IMR-90 (cell line): ENCODE measurements at places on chromosomes 4 and X. TPM values are rescaled to one million over a fixed set of nuclear protein-coding genes. Genes with fewer than 3 reads are reported as not detected.

CT45A10 gene
- total RNA-seq = not detected in 2 replicates

GAGE13 gene
- not detected in 2 replicates for total RNA-seq

RASGEF1B gene
- total RNA-seq = 0.28 and 0.36 TPM in 2 replicates

PPARGC1A gene
- under 0.01 TPM in 2 replicates for total RNA-seq

NR3C2 gene
- 1.9 and 2.3 TPM in 2 replicates for total RNA-seq

BRS3 gene
- not detected in 2 replicates for total RNA-seq

TAF1 gene
- 25.5 and 36.1 TPM in 2 replicates for total RNA-seq

STARD8 gene
- 1.6 and 1.7 TPM in 2 replicates for total RNA-seq

EFHC2 gene
- 0.18 and 0.28 TPM in 2 replicates for total RNA-seq

ARX gene
- not detected in 2 replicates for total RNA-seq

ANK2 gene
- total RNA-seq = 5.3 and 6.6 TPM in 2 replicates

SSX2B gene
- not detected in 2 replicates for total RNA-seq

- no peak for DNase-seq
Observed at GRCh38 chr4:186642530-186642929, 81.1 kb downstream of the FAT1 start.

DNA sequence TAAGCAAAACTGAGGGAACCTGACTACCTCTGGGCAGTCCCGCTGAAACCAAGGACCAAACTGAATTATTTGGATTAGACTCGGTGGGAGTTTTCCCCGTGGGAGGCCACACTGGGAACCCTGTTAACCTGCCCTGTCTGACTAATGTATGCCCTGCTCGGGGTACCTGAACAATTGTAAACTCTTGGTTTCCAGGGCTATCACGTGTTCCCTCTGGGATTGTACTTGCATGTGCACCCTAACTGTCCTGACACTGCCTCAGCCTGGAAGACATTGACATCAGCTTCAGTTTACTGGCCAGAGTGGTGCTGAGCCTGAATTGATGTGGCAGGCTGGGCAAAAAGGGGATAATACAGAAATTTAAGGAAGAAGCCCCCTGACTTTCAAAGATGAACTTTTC is 20.1 kb upstream of the ZNF41 start:
- no peak for DNase-seq

DNA sequence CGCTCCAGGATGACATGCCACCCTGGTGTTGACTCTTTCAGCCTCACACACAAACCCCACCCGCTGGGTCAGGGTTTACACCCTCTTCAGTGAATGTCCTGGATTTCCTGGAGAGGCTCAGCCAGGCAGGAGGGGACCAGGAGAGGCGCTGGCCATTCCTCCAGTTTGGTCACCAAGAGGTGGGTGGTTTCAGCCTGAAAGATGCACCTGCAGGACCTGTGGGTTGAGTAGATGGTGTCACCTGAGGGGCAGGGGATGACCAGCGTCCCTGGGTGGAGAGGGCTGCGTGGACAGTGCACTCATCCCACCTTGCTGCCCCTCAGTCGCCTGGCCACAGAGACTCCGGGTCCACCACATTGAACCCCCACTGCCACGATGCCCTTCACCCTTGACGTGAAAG is 179.7 kb downstream of the ASMT start:
- no peak for DNase-seq

DNA sequence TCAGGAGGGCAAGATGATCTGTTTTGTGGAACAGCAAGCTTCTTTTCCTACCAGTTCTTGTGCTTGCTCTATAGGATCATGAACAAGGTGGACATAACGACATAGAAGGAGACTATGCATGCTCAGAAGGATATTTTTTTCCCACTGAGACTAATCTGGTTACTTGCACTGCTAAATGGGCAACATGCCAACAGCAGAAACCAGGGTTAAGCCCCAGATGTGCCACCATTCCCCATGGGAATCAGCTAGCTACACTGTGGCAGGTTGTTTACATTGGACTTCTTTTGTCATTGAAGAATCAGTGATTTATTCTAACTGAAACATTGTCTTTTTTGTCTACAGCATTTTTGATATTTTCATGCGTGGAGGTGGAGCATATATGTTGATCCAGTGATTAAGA is 165.6 kb downstream of the C4orf33 start:
- no peak for DNase-seq

DNA sequence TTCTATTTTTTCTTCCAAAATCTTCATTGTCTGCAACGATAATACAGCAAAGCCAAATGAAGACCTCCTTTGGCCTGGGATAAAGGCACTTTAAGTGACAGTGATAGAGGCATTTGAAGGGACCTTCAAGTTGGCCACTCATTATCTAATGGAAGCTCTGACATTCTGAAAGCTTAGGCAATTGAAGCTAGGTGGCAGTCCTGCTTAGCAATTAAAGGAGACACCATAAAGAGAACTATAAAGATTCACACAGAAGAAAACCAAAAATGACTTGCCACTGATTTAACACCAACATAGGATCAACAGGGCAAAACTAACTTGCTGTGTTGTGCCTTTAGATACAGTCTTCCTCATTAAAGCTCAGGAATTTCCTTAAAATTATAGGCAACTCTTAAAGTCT is 103.3 kb upstream of the TSPAN7 start:
- DNase-seq = no peak

GRCh38 chr4:98466868-98467599 is 191.4 kb downstream of the TSPAN5 start:
- DNase-seq = peak; percentile 57

DNA sequence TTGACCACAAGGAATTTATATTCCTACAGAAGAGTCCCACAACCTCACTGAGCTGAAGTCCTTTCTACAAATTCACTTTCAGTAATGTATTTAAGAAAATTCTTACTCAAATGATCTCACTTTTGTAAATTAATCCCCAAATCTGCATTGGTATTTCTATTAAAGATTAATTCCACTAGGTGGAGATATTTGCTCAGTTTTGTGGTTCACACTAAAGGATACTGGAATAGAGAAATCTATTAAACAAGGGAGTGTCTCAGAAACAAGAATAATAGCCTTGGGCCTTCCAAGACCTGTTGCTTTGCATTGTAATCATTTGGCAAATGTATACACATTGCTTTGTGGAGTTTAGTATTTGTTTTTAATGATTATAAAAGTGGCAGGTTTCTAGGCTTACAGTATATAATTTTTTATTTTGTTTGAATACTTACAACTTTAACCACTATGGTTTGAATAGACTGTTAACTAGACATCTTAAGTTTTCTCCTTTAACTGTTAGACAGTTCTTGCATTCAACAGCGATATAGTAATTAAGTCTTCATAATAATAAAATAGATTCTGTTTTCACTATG is 25.9 kb downstream of the CFAP299 start:
- DNase-seq = peak; percentile 41

DNA sequence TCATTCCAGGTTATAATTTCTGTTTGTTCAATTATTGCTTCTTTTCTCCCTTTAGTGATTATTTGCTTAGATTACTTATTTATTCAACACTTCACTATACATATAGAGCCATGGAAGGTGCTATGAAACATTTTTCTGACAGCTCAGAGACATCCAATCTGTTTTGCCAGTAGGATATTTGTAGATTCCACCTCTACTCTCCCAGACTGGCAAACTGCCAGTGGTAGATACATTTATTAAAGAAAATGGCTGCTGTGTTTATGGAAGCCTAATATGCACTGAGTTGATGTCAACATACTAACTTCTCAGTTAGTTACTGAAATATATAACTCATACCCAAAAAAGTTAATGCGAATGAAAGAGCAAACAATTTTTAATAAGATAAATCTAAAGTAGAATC is 348.6 kb downstream of the TRAM1L1 start:
- no peak for DNase-seq

DNA sequence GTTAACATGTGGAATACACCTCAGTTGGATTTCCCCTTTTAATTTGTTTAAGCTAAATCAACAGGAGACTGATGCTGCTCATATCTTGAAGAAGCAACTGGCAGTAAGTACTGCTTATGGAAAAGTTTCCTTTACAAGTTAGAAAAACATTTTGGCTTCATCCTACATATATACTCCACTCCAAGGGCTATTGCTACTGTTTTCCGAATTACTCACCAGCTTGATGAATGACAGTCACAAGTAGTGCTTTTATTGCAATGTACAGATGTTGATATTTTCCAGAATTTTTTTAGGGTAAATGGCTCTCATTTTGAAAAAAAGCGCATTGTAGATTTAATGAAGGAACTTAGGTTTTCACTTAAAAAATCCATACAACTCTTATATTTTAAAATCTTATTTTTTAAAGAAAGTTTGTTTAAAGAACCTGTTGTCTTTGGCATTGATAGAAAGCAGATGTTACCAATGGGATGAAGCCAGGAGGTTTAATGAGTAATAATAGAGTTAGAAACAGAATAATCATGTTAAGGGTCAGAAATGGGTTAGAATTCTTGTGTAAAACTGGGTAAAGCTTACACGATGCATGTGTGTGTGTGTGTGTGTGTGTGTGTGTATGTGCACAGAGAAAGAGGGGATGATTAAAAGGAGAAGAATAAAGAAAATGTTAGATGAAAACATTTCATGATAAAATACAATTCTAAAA is 272.9 kb downstream of the CFAP299 start:
- peak; percentile 71 for DNase-seq

GRCh38 chr4:23161787-23162186 is 469.1 kb downstream of the GBA3 start:
- no peak for DNase-seq

GRCh38 chr4:13970349-13970748 is 342.8 kb upstream of the BOD1L1 start:
- peak; percentile 26 for DNase-seq

DNA sequence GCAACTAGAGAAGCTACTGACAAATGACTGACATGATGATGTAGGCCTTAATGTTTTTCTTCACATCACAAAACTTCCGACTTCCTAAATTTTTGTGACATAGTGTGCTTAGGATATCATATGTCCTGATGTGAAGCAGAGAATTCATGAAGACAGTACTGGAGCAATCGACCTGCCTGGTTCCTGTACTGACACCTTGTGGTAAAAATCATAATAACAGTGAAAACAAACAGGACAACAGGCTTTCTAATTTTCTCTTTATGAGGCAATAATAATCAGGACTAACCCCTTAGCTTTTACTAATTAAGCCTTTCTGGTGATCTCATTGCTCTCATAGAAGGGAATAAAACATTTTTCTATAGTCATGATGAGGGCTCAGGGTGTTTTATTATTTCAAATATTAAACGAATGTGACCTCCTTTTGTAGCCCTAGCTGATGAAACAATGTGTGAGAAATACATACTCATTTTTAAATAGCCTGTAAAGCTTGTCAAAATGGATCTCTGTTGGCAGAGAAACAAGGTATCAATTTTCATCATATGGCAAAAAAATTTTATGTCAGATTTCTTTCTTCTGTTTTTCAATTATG is 158.4 kb downstream of the TENT5D start:
- peak; percentile 6 for DNase-seq

DNA sequence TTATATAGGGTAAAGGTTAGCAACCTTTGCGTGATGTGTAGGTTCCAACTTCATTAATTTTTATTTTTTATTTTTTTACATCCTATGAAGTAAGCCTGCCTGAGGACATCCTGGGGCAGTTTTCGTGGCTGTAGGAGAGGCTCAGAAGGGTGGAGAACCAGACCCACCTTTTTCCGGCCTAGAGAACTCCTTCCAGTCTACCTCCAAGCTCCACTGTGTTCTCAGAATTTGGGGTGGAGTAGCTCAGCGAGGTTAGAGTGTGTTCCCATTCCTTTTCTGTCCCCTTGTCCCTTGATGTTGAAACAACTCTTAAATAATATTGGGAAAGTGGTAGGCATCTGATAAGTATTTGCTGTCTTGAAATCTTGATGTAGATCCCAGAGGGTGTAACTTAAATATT is 32.4 kb downstream of the MTHFD2L start:
- no peak for DNase-seq

- no peak for DNase-seq
Observed at GRCh38 chrX:43065978-43066377, 288.0 kb upstream of the PPP1R2C start.

DNA sequence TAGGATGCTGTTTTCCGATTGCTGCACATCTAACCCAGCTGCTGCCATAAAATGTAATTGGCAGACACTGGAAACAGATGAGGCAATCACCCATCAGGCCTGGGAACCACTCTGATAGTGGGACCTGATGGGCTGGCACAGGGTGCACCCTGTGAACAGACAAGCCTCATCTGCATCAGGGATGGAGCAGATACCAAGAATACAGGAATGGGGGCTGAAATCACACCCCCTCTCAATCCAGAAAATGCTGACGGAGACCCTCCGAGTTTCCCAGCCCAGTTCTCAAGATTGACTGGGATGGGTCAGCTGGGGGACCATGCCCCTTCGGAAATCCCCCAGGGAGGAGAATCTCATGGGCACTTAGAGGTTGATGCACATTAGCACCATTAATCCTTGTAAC is 28.8 kb upstream of the PPP2R2C start:
- DNase-seq = no peak

- DNase-seq = no peak
Observed at GRCh38 chrX:49701933-49702332, 6.1 kb upstream of the PAGE1 start.

GRCh38 chr4:15003891-15004738 is 1.8 kb downstream of the CPEB2 start:
- no peak for DNase-seq

GRCh38 chr4:13656569-13657405 is 29.3 kb upstream of the BOD1L1 start:
- DNase-seq = peak; percentile 74
